CD4-positive, alpha-beta T cell treated with Interleukin-17A for 4 hours (primary cell): ENCODE measurements at places on chromosomes 3 and 15.
A peak's percentile ranks its signal among the peaks of the same experiment; 100 is the strongest.

GRCh38 chr3:43477600-43477999 lies 144.2 kb downstream of the ANO10 start:
- peak; percentile 81 for DNase-seq

- peak; percentile 36 for DNase-seq
Measured at GRCh38 chr3:13621381-13622221, 72.7 kb downstream of the FBLN2 start.

DNA sequence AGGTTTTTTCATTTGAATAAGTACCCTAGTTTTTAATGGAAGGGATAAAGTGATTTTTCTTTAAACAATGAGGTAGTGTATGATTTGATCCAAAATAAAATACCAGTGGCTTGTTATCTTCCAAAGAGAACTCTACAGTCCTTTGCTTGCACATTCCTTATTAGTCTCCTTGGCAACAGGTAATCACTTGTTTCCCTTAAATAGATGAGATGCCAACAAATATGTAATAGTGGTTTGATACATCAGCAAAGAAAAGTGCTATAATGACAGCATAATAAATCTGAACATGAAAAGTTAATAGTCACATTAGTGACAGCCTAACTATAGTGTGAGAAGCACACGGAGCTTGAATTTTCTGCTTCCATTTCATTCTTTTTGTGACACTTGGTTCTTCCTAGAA lies 360.2 kb downstream of the ZNF385D start:
- DNase-seq: no peak

GRCh38 chr15:78751602-78751979 lies 59.7 kb downstream of the ADAMTS7 start:
- DNase-seq: no peak

GRCh38 chr3:126412841-126413692 lies 18.4 kb downstream of the CFAP100 start:
- DNase-seq: no peak

DNA sequence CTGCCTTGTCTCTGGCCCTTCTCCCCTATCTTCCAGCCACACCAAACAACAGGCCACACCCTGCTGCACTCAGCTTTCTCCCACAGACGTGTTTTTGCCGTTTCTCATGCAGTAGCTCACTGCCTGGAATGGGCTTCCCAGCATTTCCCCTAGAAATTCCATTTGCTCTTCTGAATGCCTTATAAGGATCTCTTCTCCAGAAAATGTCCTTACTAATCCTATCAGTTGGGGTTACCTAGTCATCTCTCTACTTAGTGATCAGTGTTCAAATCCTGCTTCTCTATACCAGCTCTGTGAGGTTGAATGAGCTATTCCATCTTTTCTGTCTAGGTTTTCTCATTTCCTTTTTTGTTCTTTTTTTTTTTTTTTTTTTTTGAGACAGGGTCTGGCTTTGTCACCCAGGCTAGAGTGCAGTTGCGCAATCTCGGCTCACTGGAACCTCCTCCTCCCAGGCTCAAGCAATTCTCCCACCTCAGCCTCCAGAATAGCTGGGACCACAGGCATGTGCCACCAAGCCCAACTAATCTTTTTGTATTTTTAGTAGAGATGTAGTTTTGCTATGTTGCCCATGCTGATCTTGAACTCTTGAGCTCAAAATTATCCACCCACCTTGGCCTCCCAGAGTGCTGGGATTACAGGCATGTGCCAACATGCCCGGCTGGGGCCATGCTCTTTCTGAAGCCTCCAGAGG lies 98.2 kb upstream of the CHD2 start:
- no peak for DNase-seq

DNA sequence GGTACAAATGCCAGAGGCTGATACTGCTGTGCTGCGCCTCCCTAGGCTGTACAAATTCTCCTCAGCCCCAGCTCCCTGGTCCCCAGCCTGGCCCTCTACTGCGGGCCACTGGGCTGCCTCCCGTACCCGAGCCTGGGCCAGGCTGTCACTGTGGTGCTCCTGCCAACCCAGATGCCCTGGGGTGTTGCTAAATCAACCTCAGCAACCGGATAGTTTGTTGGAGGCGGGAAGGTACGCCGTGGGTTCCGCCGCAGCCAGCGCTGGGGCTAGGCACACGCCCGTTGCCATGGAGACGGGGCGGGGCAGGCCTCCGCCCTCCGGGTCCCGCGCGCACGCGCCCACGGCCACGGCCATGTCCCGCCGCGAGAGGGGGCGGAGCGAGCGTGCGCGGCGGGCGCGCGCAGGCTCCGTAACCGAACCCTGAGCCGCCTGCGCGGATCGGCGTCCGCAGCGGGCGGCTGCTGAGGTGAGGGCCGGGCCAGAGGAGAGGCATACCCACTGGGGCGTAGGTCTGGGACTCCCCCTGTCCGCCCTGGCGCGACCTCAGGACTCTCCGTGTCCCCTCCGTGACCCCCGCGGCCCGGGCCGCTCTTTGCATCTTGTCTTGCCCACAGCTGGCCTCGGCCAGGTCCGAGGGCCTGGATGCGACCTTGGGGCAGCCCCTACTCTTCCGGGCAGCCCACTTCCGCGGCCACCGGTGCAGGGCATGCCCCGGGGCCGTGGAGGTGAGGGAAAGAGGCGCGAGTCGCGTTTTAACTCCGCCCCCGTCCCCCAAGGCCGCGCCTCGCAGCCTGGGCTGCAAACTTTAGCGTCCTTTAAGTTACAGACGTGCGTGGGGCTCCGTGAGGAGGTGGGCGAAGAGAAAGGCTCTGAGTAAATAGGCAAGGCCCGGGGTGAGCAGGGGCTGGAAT lies at the start of gene TEX264:
TEX264 (plus strand) TSS at position 430 of the 911 bp plus-strand sequence. CDS start 3,053 bp downstream, outside the sequence.
- peak; percentile 98 for DNase-seq

- DNase-seq: no peak
Measured at GRCh38 chr3:182621435-182622240, 171.7 kb upstream of the ATP11B start.

DNA sequence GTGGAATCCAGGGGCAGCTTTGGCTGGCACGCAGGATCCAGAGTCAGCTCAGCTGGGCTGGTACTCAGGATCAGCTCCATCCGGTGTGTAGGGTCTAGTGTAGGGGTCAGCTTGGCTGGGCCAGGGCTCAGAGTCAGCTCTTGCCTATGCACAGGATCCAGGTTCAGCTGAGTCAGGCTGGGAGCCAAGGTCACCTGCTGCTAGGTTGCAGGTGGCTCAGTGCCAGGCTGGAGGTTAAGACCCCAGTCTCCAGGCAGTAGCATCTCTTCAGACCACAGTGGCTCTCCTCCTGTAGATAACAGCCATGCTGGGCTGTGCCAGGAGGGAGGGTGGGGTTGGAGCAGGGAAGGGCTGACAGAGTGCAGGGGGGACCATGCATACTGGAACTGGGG lies 1.8 kb downstream of the HYAL3 start:
- DNase-seq: no peak

DNA sequence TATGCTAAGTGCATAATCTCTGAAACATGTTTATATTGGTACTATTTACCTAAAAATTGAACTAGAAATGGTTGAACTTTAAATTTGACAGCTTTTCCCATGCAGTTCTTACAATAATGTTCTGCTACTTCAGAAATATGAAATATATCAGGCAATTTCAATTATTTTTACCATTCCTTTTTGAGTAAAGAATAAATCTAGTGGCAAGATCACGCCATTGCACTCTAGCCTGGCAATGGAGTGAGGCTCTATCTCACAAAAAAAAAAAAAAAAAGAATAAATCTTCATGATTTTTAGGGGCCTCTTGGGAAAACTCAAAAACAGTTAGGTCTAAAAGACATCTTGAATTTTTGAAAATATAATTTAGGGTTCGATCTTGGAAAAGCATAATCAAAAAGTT lies 10.6 kb upstream of the DNAAF4 start:
- no peak for DNase-seq

DNA sequence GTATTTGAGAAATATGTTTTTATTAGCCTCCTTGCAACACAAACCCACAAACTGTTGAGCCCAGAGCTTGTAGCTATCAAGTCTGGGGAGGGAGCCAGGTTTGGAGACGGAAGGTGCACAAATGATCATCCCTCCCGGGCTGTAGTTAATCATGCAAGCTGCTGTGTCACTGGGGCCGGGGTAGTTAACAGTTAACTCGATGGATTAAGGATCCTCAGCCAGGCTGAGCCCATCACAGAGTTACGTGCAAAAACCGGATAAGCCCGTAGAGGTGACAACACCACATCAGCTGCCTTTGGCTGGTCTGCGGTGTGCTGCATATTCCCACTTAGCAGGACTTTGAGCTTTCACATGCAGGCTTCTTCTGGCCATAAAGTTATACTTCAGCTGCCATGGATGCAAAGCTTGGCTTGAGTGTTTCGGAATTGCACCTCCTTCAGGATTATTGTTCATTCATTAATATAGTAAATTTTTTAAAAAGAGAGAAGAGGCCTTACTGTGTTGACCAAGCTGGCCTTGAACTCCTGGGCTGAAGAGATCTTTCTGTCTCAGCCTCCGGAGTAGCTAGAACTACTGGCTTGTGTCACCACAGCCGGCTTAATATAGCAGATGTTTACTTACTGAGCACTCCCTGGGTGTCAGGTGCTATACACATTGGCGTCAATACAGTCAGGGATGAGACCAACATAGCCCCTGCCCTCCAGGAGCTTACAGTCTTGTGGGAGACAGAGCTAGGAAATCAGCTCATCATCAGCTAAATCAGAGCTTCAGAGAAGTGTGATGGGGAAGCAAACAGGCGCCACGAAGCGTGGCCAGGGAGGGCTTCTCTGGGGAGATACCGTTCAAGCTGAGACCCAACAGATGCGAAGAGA lies 226.8 kb upstream of the BHLHE40 start:
- no peak for DNase-seq

GRCh38 chr3:43838877-43839276 lies 148.1 kb downstream of the ABHD5 start:
- no peak for DNase-seq

DNA sequence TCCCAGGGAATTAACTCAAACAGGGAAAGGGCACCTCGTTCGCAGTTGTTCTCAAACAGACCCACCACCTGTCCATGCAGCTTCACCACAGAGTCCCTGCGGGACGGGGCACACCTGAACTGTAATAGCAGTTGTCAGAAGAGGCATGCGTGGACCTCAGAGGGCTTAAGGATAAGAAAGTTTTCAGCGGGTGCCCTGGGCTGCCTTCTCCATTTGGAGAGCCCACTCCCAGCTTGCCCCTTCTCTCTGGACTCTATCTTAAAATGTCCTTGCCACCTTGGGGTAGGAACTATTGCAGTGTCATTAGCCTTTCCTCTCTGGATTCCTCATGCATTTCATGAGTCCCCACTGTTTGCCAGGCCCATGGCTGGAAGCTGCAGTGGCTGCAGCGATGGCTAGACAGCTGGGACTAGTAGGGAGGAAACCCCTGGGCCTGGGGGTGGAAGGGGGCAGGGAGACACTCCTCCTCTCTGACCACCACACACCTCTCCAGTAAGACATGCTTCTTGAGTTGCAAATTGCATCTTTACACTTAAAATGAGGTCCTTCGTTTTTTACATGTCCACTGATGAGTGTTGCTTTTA lies 33.5 kb downstream of the PDIA5 start:
- no peak for DNase-seq

- DNase-seq: no peak
Measured at GRCh38 chr3:112555535-112556170, 6.1 kb downstream of the ATG3 start.

- DNase-seq: no peak
Measured at GRCh38 chr15:63969652-63970421, 76.4 kb downstream of the DAPK2 start.

- no peak for DNase-seq
Measured at GRCh38 chr15:37981775-37982174, 47.3 kb downstream of the TMCO5A start.

DNA sequence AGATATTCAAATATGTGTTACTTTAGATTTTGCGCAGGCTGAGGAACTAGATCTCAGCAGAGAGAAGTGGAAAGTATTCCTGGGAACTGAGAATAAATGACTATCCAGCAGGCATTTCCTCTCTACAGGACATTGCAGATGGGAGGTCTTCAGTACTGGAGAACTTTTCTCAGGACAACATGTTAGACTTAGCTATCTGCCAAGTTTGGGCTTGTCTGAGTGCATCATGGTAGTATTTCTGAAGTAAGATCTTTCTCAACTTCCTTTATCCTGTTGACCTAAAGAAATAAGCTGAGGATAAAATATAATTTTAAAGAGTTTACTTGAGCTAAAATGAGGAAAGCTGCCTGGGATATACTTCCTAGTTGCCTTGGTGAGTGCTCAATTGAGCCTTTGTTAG lies 167.9 kb upstream of the BCHE start:
- no peak for DNase-seq

DNA sequence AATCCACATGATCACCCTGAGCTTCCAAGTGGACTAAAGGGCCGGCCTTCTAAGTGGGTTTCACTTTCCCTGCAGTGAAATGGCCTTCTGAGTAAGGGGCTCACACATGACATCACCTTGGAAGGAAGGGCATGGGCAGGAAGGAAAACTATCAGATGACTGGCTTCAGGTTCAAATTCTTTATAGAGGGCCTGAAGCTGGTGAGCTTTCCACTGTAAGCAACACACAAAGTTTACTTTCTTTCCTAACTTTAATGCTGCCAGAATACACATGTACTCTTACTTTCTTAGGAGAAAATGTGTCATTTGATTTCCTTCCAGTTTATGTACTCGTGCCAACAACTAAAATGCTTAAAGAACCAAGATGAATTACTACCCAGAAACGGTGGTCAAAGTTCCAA lies 475.6 kb downstream of the FOXP1 start:
- DNase-seq: no peak

GRCh38 chr15:74311734-74312444 lies 55.6 kb downstream of the CYP11A1 start:
- no peak for DNase-seq

DNA sequence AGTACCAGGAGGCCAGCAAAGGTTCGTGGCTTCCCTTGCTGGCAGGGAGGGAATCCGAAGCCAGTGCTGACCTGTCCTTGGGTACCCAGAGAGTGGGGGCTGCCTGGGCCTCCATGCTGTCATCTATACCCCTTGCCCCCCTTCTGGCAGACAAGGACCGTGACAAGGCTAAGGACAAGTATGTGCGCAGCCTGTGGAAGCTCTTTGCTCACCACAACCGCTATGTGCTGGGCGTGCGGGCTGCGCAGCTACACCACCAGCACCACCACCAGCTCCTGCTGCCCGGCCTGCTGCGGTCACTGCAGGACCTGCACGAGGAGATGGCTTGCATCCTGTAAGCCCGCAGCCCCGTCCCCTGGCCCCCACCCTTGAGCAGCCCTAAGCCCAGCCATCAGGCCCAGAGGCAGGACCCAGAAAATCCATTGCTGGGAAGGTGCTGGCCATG lies 2.8 kb downstream of the FES start:
- DNase-seq: no peak

GRCh38 chr3:88209356-88209755 lies 59.6 kb downstream of the C3orf38 start:
- no peak for DNase-seq

DNA sequence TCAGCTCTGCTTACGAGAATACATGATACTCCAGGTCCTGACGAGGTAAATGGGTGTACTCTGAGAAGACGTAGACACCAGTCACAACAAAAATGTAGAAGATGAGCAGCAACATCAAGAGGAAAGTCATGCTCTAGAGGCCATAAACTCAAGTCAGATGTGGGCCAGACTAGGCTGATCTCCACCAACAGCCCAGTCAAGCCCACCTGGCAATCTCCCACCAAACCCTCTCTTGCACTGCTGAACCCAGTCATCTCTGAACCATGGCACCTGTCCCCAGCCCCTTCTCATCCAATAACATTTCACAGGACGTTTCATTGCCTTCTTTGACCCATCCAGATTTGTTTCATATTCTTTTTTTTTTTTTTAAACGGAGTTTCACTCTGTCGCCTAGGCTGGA lies 10.8 kb upstream of the PDIA3 start:
- DNase-seq: no peak

GRCh38 chr15:48392356-48392755 lies 61.1 kb downstream of the DUT start:
- no peak for DNase-seq

- no peak for DNase-seq
Measured at GRCh38 chr15:89576417-89576773, 1.1 kb downstream of the TICRR start.

- DNase-seq: no peak
Measured at GRCh38 chr3:168424059-168424734, 328.5 kb upstream of the GOLIM4 start.
